GM12864 (cell line): ENCODE measurements at places on chromosomes 11 and 22.

DNA sequence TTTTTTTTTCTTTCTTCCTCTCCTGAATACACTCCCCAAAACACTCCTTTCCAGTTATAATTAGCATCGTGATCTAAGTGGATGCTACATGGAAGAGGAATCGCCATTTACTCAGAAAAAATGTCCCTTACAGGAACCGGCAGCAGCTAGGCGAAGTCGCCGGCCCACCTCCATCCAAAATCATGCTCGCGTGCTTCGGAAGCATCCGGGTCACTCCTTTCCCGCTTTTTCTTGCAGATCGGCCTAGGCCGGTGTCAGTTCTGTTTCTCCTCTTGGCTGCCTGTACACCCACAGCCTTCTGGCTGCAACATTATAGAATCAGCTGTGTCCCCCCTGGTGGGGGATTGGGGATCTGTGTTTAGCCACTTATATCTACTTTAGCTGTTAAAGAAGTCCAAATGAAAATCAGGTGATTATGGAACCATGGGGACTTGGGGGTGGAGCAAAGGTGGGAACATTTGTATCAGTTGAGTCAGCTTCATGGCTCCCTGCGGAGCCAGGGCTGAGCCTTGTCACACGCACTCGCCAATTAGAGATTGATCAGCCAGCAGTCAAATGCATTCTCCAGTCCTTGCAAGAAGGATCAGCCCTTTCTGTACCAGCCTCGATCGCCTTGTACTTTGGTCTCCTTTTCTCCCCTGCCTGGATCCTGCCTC is 36.3 kb downstream of the ASRGL1 start:
- DNase-seq = no peak

DNA sequence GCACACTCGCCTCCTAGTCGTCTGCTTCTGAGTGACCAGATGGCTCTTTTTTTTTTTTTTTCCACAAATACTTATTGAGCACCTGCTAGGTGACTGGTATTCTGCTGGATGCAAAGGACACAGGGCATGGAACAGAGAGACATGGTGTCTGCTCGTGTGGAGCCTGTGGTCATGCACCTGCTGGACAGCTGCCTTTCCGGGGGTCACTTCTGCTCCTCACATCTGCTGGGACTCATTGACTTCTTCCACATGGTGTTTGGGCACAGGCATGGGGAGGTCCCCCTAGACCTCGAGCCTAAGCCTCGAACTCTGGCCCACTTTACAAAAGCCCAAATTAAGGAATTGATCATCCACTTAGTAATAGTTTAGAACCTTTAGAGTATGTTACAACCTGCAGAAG is 39.5 kb upstream of the EMID1 start:
- no peak for DNase-seq

DNA sequence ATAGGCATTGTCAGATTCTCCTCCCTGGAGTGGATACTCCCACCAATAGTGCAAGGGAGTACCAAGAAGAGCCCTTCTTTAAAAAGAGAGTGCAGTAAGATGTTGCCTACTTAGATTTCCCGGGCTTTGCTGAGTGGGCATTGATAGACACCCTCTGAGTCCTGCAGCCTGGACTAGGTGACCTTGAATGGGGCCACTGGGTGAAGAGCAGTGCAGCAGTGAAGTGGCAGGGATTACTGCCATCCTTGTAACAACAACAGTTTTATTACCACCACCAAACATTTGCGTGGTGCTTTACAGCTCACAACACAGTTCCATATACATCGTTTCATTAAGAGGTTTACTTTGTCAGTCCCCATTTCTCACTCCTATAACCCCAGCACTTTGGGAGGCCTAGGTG is 59.4 kb downstream of the MICAL2 start:
- DNase-seq = no peak

- DNase-seq = no peak
Observed at GRCh38 chr22:48838376-48838775, 989.3 kb downstream of the BRD1 start.

GRCh38 chr11:68016161-68016903 is 6.2 kb downstream of the ALDH3B1 start:
- no peak for DNase-seq

DNA sequence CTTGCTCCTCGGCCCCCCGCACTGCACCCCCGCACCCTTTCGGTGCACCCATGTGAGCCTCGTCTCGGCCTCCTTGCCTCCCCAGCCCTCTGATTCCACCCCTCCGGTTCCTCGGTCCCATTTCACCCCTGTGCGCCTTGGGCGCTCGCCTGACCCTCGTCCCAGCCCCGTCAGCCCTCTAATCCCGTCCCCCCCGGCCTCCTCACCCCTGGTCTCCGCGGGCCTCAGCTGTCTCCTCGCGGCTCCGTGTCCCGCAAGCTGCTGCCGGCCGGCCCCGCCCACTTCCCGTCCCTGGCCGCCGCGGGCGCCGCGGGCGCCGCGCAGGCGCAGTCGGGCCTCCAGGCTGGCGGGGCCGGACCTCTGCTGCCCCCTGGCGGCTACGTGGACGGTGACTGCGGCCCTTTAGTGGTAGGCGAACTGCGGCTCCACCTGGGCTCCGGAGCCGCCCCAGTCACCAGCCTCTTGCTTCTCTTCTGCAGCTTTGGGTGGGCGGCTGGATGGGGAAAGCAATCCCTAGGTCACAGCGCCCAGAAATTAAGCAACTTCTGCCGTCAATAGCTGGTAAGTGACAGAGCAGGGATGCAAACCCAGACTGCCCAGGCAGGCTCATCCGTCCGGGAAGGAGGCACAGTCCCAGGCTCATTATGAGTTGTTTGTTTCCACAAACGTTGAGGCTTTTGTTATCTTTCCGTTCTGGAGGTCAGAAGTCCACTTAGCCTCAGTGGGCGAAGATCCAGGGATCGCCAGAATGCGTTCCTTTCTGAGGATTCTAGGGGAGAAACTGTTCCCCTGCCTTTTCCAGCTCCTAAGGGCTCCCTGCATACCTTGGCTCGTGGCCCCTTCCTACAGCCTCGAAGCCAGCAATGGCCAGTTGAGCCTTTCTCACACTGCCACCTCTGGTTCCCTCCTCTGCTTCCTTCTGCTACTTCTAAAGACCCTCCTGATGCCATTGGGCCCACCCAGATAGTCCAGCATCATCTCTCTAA is at the start of gene PPM1F:
Gene PPM1F, minus strand, starts transcription at position 263 of the 986 bp plus-strand sequence. CDS start 6,800 bp downstream, outside the sequence.
- no peak for DNase-seq

- no peak for DNase-seq
Observed at GRCh38 chr11:35365961-35366360, 53.4 kb downstream of the SLC1A2 start.

DNA sequence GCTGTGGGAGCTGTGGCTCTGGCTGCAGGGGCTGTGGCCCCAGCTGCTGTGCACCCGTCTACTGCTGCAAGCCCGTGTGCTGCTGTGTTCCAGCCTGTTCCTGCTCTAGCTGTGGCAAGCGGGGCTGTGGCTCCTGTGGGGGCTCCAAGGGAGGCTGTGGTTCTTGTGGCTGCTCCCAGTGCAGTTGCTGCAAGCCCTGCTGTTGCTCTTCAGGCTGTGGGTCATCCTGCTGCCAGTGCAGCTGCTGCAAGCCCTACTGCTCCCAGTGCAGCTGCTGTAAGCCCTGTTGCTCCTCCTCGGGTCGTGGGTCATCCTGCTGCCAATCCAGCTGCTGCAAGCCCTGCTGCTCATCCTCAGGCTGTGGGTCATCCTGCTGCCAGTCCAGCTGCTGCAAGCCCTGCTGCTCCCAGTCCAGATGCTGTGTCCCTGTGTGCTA is 514 bp downstream of the KRTAP5-9 start:
- DNase-seq = no peak

DNA sequence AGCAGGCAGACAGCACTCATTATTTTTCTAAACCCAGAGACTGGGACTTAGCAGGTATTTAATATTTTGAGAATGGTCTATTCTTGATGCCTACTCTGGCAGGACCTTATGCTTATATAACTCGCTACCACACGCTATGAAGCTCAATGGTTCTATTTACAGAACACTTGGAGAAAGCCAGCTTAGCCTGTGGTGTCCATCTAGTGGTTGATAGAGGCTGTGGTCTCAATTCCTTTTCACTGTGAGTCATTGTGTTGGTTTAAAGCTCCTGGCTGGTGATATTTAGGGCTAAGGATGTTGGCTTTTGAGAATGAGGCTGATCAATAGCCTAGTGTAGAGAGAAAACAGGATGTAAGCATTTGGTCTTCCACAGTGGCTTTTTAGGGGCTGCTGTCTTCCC is 206.4 kb downstream of the DBX1 start:
- DNase-seq = no peak

DNA sequence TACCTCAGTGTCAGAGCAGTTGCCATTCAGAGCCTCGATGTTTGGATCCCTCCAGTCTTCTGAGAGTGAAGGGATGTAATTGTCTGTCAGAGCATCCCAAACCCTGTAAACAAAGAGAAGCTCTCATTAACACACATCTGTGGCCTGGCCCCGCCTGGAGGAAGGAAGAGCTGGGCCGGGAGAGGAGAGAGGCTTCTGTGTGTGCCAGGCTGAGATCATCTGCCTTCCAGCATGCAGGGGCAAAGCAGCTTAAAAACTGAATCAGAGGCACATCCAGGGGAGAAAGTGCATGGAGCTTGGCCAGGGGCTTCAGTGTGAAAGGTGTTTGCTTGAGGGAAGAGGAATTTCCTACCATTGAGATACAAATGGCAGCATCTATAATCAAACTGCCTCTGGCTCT is 14.5 kb downstream of the FEZ1 start:
- no peak for DNase-seq

DNA sequence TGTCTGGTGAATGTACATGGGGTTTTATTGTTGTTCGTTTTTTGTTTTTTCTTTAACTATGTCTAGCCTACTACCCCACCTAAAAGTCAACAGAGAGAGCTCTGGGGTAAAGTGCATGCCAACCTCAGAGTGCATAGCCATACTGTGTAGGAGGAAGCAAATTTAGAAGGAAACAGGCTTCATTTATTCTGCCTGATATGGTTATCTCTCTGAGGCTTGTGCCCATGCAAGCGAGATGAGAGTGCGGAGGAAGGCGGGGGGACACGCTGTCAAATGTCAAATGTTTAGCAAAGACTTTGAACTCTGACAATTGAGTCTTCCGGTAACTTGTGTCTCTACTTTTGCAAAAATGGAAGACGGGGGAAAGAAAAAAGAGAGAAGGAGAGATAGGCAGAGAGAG is 295.5 kb downstream of the ETS1 start:
- no peak for DNase-seq

DNA sequence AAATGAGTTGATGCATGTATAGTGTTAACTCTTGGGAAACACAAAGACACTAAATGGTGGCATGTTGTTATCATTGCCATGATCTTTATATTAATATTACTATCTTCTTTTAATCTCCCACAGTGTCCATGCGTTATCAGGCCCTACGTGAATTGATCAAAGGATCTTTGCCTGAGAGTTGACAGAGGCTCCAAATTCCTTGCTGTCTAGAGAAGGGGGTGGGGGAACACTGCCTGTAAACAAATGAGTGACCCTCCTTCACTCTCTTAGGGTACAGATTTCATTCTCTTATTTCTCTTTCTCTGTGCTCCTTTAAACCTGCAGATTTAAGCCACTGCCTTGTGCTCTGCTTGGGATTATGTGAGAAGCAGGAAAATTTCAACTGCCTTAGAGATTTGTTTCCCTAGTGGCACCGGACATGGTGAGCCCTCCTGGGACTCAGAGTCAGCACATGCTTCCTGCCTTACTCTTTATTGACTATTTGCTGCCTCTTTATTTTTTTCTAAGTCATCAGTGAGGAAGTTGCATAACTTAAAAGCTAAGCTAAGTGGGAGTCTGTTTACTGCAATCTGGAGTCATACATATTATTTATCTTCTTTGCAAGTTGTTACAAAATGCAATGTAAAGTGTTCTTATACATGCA is 122.9 kb downstream of the MAML2 start:
- no peak for DNase-seq

- no peak for DNase-seq
Observed at GRCh38 chr11:3158821-3159220, 6.3 kb downstream of the OSBPL5 start.

- no peak for DNase-seq
Observed at GRCh38 chr11:106496677-106497076, 419.2 kb downstream of the AASDHPPT start.

- no peak for DNase-seq
Observed at GRCh38 chr11:34256150-34256549, 101.7 kb downstream of the ABTB2 start.

DNA sequence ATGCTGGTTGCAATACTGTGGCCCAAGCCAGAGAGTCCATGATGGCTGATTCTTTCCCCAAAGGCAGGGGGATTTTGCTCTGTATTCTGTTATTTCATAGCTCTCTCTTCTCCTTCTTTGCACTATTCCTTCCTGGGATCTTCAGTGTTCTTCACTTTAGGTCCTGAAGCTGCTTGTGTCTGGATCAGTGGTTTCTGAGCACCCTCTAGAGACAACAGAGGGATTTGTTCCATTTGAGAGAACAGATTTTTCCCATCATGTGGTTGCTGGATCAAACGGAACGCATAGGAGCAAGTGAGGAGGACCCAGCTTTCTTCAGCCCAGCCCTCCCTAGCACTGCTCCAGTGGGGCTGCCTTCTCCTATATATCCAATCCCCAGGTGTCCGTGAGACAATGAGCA is 68.7 kb upstream of the SYN3 start:
- no peak for DNase-seq

DNA sequence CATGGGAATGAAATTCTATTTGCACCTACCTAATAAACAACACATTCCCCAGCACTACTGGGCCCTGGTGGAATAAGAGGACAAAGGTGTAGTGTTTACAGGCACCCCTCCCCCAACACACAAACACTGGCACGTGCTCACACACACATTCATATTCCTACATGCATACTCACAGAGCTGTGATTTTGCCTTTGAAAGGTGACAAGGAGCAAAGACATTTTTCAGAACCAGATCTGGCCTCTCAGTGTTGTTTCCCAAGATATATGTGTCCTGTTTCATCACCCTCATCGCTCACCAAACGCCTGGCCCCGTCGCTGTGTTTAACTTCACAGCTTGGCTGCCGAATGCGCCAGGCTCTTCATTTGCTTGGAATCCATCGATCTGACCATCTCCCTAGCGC is 292.6 kb downstream of the NTM start:
- no peak for DNase-seq

DNA sequence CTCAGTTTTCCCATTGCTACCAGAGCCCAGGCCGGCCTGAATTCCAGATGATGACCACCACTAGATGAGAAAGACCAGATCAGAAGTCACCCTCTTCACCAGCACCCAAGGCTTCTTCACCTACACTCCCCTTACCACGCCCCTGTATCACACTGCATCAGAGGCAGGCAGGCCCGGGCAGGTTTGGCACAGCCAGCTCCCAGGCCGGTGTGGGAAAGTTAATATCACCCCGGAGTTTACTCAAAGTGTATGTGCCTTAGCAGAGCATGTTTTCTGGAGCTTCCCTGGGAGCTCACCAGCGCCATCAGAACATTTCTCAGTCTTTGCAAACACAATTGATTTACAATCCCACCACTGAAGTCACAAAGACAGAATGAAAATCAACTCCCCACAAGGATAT is 47.5 kb upstream of the POU2AF1 start:
- DNase-seq = no peak
